ENCODE measurements at places on chromosomes 1 and 21.

- DNase-seq, result no peak
Observed at GRCh38 chr1:159274631-159275030, 27.5 kb upstream of the FCER1A start.

- DNase-seq, result no peak
Observed at GRCh38 chr1:218945050-218945449, 228.6 kb upstream of the LYPLAL1 start.

DNA sequence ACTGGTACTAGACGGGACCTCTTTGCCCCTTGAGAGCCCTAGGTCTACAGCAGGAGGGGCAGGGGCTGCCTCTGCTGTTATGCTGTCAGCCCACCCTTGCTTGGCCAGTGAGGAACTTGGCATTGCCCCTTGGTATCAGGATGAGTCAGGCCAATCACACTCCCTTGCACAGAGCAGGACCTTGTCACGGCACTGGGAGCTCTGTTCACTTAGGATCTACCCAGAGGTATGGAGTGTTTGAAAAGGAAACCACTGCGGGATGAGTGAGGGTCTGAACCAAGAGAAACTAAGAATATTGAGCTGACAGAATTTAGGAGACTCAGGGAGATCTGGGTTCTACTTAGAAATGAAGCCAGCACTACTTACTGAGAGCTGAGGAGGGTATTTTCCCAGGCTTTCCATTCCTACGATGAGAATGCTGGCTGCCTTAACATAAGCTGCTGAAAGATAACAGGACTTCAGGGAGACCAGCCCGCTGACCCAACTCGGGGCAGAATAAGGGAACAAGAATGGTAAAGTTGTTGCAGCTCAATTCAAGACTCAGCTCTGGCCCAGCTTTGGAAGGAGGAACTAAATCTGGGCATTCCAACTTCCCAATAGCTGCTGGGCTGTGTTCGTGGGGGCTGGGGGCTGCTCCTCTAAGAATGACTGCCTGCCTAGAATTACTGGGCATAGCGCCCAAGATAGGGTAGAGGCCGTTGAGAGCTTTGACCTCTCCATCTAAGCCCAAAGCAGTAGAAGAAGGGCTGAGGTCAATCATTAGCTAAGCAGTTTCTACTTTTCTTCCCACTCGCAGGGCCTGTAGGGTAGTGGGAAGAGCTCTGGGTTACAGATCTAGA lies 1.5 kb downstream of the FABP3 start:
- no peak for DNase-seq

- no peak for DNase-seq
Observed at GRCh38 chr1:167298325-167298724, 77.6 kb downstream of the POU2F1 start.

DNA sequence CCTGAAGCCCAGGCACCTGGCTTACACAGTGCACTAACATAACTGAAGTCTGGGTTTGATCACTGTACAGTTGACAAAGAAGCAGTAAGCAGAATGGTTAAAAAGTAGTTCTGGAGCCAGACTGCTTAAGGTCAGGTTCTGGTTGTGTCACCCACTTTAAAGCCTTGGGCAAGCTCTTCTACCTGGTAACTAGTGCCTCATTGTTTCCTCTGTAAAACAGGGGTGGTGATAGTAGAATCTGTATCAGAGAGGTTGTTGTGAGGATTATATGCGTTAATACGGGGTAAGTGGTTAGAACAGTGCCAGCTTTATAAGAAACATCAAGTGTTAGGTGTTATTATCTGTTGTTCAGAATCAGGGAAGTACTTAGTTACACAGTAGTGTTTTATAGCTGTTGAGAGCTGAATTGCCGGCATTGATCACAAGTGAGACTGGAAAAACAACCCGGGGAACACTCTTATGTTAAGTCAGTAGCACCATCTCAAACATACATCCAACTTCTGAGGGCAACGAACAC lies 3.7 kb downstream of the BACH1 start:
- no peak for DNase-seq

DNA sequence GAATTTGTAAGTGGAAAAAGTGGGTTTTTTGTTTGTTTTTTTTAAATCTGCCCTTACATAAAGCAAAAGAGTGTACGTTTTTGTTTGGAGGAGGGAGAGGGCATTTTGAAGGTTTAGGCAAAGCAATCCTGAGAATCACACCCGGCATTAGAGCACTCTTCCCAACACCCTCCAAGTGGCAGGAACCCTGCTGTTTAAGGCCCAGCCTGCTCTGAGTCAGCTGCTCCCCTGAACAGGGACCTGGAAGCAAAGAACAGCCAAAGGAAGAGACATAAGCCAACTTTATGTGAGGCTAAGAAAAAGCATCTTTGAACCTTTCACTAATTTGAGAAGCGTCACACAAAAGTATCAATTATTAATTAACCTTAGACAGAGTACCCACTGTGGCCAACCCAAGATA lies 16.9 kb downstream of the MTFR1L start:
- DNase-seq, result no peak

DNA sequence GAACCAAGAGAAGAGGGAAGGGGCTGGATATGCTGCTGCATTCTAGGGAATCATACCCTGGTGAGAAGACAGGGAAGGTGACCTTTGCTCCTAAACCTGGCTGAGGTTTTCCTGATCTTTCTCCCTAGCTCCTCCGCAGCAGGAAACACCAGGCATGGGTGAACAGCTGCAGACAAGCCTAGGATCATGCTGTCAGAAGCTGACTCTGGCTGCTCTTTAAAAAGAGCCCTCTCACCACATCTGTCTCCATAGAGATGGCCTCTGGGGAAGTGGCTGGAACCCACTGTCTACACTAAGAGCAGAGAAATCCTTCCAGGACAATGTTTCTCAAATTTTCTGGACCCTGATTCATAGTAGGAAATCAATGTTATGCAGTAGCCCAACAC lies 57.6 kb downstream of the CD34 start:
- DNase-seq, result no peak

GRCh38 chr1:18792747-18793146 lies 66.7 kb downstream of the TAS1R2 start:
- no peak for DNase-seq
